ENCODE measurements at places on chromosomes 16 and 17.

DNA sequence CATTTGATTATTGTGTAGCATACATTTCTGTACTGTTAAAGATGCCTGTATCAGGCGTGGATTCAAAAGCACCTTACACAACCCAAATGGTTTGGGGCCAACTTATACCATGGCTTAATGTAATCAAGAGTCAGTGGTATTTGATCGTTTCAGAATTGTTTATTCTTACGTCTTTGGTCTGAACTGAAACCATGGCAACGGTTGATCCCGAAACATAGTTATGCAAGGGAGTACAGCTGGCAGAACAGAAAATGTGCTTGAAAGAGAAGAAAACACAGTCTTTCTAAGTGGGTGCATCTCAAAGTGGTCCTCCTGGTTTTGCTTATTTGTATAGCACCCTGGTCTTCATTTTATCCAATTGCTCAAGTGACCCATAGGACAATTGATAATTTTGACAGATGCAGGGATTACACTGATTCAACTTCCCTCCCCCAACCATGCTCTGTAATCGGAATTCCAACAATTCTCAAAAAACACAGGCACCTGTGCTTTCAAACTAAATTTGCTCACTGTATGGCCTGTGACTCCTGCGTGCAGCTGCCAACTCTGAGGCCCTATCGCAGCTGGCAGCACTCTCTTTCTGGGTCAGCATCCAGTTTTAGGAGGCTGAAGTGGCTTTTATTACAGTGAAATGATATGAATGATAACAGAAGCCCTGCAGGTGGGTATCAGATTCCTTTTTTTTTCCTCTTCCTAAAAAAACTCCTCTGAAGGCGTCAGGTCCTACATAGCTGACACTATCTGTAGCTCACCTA, 77.0 kb upstream of the AXIN2 start:
- DNase-seq, result no peak

- DNase-seq, result no peak
Observed at GRCh38 chr16:77299395-77299794, 100.2 kb downstream of the SYCE1L start.

DNA sequence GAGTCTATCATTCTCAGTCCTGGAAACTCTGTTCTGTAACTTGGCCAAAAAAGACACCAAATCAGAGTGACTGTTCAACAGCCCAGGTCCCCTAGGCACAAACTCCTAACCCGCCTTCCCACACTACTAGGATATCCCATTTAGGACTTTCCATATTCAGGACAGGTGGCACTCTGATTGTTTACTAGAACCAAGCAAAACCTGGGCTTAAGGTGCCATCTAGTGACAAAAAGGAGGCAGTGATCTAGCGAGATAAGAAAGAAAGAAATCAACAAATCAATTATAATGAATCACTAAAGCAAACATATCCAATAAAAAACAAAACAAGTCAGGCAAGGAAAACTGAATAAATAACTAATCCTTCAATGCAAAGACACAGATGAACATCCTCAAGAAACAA, 203.9 kb downstream of the CEP112 start:
- no peak for DNase-seq

GRCh38 chr17:49090878-49091594, 41.5 kb upstream of the B4GALNT2 start:
- DNase-seq, result no peak

DNA sequence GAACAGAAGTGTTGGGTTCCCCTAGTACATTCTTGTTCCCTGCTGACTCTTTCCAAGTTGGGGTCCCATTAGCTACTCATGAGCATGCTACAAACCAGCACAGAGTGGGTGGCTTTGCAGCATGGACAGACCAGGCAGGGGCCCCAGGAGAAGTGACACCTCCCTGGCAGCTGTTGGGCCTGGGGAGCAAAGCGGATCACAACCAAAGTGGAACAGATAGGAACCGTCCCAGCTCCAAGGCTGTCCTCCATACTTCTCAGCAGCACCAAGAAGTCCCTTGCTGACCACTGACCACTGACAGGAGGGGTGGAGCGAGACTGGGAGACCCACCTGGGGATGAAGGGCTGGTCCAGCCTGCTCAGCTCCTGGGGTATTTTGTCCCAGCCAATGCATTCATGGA, 12.4 kb upstream of the GFAP start:
- DNase-seq, result no peak

DNA sequence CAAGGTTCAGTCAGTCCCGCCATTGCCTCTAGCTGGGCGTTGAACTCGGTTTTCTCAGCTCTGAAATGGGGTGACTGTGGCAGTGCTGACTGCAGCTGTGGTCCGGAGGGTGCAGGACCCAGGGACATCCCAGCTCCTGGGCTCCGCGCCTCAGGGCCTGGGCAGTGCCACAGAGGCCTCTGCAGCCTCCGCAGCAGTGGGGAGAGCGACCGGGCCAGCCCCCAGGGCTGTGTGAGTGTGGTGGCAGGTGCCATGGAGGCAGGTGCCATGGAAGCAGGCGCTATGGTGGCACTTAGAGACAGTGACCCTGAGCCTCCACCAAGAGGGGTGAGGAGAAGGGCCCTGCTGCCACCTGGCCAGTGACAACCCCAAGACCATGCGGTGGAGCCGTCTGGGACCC, 30.9 kb downstream of the ZNF469 start:
- DNase-seq, result no peak

DNA sequence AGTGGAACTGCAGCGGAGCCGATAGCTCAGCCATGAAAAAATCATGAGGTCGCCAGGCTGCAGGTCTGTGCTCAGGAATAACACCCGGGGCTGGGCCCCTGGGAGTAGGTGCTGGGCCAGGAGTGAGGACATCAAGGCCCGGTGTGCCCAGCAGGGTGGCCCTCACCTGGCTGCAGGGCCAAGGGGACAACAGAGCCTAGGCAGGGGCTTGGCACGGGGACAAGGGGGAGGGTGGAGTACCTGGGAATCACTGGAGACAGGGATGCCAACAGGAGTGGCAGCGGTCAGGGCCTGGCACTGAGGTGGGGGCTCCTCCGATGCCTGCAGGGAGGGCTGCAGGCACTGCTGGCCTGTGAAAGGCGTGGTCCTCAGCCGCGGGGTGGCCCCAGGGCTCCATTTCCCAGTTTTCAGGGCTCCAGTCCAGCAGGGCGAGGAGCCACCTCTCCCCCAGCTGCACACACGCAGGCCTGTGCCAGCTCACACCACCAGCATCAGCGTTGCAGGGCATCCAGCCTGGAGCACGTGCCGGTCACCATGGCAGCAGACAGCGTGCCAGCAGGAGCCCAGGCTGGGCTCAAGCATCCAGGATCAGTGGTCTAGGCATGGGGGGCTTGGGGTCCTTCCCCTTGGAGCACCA, 4.7 kb upstream of the FSCN2 start:
- DNase-seq, result no peak

- no peak for DNase-seq
Observed at GRCh38 chr16:88963583-88963982, 13.4 kb downstream of the CBFA2T3 start.

DNA sequence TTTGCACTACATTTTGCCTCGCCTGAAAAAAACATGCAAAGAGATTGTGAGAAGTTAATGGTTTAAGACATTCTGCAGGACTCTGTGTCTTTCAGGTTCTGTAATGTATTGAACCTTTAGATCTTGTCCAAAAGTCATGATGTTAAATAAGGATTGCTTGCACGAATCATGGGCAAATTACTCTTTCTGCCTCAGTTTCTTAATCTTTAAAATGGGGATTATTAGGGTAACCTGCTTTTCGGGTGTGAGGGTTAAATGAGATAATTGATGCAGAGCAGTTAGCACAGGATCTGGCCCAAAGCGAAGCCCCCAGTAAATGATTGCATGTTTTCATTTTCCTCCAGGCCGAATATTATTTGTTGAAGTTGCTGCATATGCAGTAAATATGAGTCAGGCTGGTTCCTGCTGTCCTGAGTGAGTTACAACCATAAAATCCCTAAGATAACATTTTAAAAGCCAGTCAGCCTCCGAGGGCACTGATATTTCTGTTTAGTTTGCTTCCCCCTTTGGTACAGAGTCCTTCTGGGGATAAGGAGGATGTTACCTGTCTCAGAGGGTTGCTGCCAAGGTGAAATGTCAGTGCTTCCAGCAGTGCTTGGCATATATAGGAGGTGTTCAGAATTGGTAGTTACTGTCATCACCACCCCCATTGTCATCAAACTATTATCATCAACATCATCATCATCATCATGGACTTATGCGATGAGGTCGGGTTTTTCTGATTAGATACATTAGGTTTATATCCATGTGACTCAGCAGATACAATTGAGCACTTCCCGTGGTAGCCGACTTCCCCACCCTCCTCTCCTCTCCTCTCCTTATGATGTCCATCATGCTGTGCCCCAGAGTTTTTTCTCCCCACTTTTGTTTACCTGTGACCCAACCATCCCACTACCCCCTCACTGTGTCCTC, 20.6 kb upstream of the ARHGAP17 start:
- DNase-seq, result no peak

DNA sequence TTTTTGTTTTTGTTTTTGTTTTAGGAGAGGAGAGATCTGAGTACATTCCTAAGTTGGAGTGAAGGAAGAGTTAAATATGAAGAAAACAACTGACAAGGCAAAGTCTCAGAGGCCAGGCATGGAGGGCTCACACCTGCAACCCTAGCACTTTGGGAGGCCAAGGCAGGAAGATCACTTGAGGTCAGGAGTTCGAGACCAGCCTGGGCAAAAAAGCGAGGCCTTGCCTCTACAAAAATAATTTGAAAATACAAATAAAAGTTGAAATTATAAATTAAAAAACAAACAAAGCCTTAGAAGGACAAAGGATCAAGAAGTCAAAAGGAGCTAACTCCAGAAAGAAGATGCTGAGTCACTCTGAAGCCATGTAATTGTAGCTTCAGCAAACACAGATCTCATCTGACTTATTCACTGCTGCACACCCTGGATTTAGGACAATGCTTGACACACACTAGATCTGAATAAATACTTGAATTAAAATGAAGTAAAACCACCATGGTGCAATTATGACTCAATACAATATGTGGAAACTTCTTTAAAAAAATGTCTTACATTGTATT, 9.1 kb downstream of the CEP20 start:
- DNase-seq, result no peak

DNA sequence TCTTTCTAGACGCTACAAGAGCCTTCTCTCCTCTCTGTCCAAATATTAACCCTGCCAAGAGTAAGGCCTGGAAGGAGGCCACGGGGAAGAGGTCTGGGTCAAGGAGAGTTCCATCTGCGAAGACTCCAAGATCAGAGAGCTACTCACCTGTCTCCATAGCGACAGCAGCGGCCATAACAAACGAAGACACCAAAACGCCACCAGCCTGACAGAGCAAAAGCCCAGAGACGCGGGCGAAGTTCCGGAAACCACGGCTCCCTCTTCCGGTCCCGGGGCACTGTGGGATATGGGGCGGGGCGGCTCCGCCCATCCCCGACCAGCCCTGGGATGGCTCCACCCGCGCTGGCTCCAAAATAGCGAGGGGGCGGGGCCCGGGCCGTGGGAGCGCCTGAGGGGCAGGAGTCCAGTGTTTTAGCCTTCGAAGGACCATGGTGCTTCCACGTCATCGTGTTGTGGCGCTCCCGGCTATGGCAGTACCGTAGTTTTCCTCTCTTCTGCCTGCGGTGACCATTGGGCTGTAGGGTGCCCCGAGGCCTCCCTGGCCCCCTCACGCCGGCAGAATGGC, at the start of the genes C17orf100 and MED31:
C17orf100 (plus strand) TSS at position 409 of the 565 bp plus-strand sequence; CDS start at position 561, 152 bp downstream.
MED31 (minus strand) TSS at position 252 of the 565 bp plus-strand sequence; CDS start at position 175, 77 bp downstream.
- peak; percentile 81 for DNase-seq

DNA sequence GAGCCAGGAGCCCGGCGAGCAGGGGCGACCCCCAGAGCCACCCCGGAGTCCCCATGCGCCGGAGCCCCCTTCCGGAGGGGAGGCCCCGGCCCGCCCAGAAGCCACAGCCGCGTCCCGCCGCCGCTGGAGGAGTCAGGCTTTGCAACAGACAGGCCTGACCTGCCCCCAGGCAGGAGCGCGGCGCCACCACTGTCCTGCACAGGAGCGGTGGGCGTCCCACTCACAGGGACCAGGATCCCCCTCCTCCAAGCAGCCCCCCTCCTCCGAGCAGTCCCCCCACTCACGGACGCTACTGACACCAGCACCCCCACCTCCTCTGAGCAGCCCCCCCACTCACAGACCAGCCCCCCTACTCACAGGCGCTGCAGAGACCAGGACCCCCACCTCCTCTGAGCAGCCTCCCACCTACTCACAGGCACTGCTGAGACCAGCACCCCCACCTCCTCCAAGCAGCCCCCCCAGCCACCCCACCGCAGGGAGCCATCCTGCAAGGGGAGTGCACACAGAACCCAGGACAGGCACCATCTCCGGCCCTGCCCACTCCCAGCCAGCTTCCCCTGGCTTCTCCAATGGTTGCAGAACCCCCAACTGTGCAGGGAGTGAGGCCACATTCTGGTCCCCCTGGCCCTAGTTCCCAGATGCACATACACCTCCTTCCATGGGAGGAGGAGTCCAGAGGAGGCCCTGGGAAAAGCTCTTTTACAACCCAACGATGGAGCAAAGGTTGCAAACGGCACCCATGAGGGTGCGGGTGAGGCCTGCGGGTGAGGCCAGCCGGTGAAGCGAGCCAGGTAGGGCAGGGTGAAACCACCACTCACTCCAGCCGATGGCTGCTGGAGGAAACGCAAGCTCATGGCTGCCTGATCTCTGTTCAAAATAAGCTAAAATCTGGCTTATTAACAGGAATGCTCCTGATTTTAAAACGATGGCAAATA, 69.9 kb downstream of the ABR start:
- no peak for DNase-seq

DNA sequence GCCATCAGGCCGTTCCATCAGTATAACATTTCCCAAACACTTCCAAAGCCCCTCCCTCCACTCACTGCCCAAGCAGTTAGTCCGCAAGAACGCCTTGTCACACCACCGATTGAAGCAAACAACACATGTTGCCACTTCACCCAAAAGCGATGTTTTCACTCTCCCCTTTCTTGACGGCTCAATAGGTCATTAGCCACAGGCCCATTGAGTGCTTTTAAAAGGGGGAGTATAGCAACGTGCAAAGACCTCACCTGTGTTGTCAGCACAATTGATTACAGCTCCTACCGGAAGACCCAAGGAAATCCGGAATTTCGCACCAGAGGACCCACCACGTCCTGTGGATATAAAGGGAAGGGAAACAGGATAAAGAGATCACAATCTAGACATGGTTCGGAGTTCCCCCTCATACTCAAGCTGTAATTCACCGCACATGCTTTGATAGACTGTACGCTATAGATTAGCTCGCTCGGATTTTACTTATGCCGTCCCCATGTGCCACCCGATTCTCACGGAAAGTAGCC, 690 bp downstream of the RPL23 start:
- DNase-seq, result no peak

GRCh38 chr17:80943346-80944145, 48.1 kb upstream of the CHMP6 start:
- DNase-seq, result no peak

- no peak for DNase-seq
Observed at GRCh38 chr16:68166264-68166663, 69.7 kb downstream of the ESRP2 start.

Measured in thoracic aorta (tissue), 2 donors.